NCI-H2081 treated with DMSO at 0.1 percent for 48 hours (cell line): ENCODE measurements at places on chromosomes 1 and 21.

GRCh38 chr1:151540982-151541377, 871 bp downstream of the TUFT1 start:
- DNase-seq: no peak

GRCh38 chr1:38179483-38179882, 132.9 kb upstream of the POU3F1 start:
- no peak for DNase-seq

- no peak for DNase-seq
Observed at GRCh38 chr1:41394959-41395956, 34.0 kb downstream of the FOXO6 start.

- DNase-seq: no peak
Observed at GRCh38 chr1:7827126-7827955, 25.5 kb downstream of the UTS2 start.

DNA sequence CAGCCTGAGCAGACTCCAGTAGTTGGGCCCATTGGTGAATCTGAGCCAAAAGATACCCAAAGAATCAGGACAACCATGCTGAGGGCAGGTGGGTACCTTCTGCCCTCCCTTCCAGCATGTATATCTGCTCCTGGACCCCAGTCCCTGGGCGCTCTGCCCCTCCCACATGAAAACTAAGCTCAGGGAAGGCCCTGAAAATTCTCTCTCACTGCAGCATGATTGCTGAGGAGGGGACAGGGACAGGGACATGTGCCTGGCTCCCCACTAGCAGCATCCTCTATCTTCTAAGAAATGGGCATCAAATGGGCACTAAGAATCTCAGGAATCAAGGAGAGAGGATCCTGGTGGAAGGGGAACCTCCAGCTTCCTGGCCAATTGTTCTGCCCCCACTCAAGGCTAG, 446.0 kb downstream of the MATN1 start:
- DNase-seq: no peak

DNA sequence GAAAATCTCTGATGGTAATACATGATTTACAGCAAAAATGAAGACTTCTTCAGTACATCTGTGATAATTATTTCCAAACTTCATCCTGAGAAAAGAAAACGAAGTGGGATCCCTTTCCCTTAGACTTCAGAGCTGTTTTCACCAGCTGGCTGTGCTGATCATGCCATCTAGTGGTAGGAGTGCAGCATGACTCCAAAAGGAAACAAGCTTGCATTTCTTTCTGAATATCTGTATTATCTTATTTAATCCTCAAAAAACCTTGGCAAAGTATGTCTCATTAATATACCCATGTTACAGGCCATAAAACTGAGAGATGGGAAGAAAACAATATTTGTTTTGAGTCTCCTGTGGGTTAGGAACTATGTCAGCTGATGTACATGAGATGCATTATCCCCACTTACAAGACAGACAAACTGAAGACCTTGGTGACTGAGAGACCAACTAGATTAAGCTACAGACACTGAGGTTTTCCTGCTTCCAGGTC, 9.8 kb upstream of the GJA8 start:
- DNase-seq: no peak

GRCh38 chr1:195960580-195960979, 647.7 kb downstream of the KCNT2 start:
- no peak for DNase-seq

DNA sequence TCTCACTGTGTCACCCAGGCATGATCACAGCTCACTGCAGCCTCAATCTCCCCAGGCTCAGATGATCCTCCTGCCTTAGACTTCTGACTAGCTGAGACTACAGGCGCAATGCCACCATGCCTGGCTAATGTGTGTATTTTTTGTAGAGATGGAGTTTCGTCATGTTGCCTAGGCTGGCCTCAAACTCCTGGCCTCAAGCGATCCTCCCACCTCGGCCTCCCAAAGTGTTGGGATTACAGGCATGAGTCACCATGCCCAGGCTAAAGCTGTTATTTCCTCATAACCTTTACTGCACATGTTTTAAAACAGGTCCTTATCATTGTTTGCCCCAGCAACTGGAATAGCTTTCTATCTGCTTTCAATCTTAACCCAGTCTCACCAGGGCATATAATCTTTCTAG, 2.9 kb downstream of the SARS1 start:
- no peak for DNase-seq

- DNase-seq: no peak
Observed at GRCh38 chr1:156865865-156866248, 5.2 kb downstream of the NTRK1 start.

DNA sequence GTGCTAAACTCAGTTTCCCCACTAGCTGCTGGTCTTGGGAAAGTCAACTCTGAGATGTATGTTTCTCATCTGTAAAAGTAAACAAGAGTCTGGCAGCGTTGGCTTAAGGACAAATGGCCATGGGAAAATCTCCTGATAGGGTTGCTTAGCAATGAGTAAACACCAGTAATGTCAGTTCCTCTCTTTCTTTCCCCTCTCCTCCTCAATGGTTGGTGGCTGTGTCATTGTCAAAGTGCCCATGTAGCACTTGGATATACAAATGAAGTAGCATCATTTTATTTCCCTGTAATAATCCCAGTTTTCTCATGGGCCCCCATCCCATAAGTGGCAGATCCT, 2.2 kb upstream of the FYB2 start:
- DNase-seq: no peak

GRCh38 chr1:147853391-147853790, 49.2 kb upstream of the GJA8 start:
- no peak for DNase-seq

DNA sequence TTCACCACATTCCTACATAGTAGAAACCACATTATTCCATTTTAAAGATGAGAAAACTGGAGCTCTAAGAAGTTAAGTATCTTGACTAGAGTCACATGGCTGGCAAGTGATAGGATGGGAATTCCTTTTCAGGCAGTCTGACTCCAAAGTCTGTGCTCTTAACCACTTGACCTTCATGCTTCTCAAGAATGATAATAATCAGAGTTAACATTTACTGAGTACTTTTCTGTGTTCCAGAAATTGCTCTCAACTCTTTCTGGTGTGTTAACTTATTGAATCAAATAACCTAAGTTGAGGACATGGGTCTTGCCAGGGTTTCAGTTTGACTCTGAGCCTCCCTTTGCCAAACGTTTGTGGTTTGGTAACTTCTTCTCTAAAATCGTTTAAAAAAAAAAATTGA, 169.4 kb downstream of the RASAL2 start:
- no peak for DNase-seq

DNA sequence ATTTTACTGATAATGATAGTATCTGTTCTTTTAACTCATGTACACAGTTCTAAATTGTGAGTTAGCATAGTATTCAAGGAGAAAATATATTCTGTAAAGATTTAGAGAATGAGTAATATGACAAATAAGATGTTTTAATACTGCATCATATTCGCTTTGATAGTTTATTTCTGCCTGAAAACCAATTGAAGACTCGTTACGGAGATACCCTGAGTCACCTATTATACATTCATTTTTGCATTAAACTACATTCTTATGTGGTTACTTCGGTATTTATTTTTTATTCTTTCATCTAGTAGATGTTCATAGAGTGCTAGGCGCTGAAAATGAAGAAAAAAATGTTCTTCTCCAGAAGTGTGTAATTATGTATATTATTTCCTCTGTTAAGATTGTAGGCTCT, 5.3 kb downstream of the UHMK1 start:
- DNase-seq: no peak

GRCh38 chr1:69706473-69706872, 138.8 kb downstream of the LRRC7 start:
- DNase-seq: no peak

- no peak for DNase-seq
Observed at GRCh38 chr1:159089184-159089791, 12.7 kb upstream of the AIM2 start.

- DNase-seq: no peak
Observed at GRCh38 chr1:21725748-21726392, 56.7 kb upstream of the RAP1GAP start.

DNA sequence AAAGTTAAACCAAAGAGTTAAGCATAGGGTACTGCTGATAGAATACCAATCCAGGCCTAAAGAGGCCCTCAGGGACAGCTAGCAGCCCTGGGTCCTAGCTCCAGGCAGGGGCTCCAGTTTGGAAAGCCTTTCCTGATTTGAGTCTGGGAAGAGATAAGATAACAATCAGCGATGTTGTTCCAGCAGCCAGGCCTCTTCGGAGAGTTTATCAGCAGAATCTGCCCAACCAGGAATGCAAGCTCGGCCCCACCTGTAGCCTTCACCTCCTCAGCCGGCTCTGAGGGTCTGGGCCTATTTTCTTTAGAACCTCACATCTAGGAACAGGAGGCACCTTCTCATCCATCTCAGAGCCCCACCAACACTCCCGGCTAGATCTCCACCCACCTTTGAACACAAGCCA, 42.6 kb downstream of the PLEKHA6 start:
- no peak for DNase-seq

DNA sequence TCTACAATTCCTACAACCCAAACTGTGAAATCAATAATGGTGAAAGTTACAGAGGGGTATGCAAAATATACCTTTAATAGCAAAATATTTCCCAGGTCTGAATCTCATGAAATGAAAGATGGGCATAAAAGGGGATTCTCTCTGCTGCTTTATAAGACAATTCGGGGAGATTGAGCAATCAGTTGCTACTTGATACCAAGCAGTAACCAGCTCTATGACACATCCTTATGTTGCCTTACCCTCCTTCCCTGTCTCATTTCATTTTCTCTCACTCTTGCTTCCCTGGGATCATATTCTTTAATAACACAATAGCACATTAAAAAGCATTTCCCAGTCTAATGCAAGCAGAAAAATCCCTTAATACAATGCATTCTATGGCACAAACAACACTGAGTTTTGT, 29.0 kb downstream of the ZSWIM5 start:
- no peak for DNase-seq

GRCh38 chr1:27607239-27607804, 3.4 kb upstream of the AHDC1 start:
- no peak for DNase-seq

GRCh38 chr1:25473653-25474225, 43.0 kb downstream of the MACO1 start:
- DNase-seq: no peak

DNA sequence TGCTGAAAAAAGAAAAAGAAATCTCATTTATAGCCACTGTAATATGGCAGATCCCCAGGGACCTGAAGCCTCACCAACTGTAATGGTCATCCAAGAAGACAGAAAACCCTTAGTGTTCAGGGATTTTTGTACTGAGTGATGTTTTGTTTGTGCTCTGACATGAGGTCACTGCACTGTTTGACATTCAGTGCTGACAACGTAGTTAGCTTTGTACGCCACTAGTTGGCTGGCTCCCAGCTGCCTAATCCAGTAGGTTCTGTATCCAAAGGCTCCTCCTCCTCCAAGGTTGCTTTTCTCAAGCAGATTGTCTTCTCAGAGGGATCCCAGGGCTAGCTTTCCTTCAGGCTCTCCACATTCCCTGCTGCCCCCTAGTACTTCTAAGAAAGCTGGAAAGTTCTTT, 9.5 kb upstream of the YRDC start:
- DNase-seq: no peak

DNA sequence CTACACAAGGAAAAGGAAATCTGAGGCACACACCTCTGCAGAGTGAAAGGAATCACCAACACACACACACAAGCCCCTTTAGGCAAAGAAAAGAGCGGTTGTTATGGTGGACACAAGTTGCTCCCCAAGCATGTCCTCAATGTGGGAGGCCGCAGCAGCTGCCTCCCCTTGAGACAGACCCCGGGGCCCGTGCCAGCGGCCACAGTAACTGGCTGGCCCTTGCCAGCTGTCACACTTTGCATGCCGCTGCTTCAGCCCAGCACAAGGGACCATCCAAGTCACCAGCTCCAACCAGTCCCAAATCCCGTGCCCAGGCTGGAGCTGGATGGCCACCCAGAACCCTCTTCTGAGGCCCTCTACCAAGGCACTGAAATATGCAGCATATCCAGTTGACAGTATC, 2.9 kb upstream of the OLIG1 start:
- no peak for DNase-seq

- DNase-seq: no peak
Observed at GRCh38 chr1:248404024-248404423, 1.2 kb downstream of the OR2T1 start.

- no peak for DNase-seq
Observed at GRCh38 chr1:41783189-41783639, 135.5 kb downstream of the HIVEP3 start.

GRCh38 chr1:246875041-246876026, 56.4 kb downstream of the AHCTF1 start:
- DNase-seq: no peak

DNA sequence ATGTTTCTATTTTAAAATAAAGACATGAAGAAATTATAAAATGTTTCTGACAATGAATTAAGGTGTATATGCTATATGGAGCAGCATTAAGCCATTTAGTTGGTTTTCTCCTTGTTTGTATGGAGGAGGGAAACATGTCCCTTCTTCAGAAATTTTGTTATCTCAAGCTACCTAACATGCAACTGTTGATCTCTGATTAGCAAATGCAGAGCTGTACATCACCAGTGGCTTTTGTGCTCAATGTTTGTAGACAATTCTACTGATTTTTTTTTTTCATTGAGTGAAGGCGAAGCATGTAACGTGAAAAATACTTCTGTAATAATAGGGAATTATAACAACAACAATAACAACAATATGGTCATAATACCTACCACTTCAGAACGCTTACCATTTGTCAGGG, 463.7 kb downstream of the PLPP3 start:
- DNase-seq: no peak

DNA sequence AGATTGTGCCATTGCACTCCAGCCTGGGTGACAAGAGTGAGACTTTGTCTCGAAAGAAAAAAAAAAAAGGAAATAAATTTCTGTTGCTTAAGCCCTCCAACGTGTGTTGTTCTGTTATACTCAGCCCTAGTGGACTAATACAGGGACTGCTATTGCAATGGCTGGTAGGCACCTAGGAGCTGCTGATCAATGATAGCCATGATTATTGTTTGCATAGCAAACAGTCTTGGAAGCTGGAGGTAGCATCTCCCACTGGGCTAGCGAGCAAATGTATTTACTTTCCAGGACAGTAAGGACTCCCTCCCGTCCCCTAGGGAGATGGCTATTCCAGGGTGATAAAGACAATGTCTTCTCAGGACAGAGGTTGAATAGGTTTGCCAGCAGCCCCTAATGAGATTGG, 13.5 kb upstream of the TNFRSF8 start:
- DNase-seq: no peak

- no peak for DNase-seq
Observed at GRCh38 chr1:243501002-243501401, 245.2 kb downstream of the SDCCAG8 start.

- no peak for DNase-seq
Observed at GRCh38 chr1:232726048-232726779, 79.0 kb upstream of the MAP10 start.

GRCh38 chr1:43938892-43939587, 5.4 kb downstream of the ARTN start:
- no peak for DNase-seq

GRCh38 chr1:236514703-236515442, 8.9 kb upstream of the LGALS8 start:
- DNase-seq: peak; percentile 93

- no peak for DNase-seq
Observed at GRCh38 chr1:232854798-232855159, 49.6 kb downstream of the MAP10 start.
